ENCODE measurements at places on chromosomes 7 and 10.

DNA sequence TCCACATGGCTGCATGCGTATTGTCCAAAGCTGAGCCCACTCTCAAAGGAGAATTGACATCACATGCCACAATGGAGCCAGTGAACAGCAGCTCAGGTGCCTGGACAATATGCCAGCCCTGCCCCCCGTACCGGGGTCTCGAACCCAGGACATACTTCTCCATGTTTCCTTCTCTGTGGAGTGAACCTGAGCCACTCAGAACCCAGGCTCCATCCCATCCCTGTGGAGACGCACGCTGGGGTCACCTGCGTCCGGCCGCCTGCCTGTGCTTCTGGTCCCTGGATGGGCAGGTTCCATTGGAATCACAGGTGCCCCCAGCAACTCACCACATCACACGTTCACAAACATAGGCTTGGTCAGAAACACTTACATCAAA, 229.8 kb downstream of the DNAJB6 start:
- no peak for DNase-seq

DNA sequence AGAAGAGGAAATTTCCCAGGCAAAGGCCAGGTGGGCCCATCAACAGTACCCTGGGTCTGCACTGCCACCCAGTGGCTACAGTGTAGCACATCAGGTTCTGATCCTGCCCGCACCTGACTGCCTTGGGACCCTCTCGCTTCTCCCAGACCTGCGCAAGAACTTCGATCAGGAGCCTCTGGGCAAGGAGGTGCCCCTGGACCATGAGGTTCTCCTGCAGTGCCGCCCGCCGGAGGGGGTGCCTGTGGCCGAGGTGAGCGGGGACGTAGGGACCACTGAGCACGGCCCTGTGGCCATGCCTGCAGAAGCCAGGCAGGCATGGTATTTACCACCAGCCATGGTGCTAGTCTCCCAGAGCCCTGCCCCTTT, 33.9 kb upstream of the SLC29A3 start:
- DNase-seq = peak; percentile 60

- no peak for DNase-seq
These were observed 10.3 kb downstream of the MNX1 start for GRCh38 chr7:156999958-157000726.

DNA sequence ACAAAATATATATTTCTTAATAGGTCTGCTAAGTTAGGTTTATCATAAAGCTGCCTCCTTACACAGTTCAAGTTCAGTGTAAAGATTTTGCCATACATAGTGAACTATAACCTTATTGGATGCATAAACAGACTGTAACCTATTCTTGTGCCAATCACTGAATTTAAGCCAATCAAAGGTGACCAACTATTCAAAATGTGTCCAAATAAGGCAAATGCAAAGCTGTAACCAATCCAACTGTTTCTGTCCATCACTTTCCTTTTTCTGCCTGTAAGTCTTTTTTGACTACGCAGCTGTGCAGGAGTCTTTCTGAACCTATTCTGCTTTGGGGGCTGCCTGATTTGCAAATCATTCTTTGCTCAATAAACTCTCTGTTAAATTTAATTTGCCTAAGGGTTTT, 11.6 kb upstream of the DNMBP start:
- no peak for DNase-seq

- peak; percentile 62 for DNase-seq
These were observed 91.9 kb upstream of the JAZF1 start for GRCh38 chr7:28272461-28272877.

DNA sequence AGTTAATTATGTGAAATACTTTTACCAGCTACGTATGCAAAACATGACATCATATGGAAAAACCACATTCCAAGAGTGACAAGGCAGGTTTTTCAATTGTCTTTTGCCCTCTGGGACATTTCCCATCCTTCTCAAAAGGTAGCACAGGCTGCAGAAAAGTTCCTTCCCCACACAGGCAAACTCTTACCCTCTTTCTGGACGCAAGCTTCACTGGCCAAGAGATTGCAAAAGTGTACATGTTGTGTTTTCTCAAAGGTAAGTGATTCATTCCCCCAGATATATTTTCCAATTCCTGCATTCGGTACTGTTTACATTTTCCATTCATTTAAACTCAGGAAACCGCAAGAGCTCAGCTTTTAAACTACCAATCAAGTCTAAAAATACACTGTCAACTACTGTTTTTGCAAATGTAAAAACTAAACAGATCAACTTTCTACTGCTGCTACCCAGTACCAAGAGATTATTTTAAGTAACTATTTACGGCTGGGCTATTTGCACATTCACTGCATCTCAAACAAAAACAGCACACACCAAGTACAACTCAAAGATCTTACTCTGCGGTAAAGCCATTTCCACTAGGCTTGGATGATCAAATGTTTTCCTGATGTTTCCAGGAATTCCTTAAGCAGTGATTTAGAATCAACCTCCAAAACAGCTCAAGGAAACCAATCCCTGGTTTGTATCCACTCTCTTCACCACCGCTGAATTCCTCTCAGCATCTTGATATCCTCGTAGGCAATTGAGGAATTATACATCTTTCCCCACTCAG, 233.6 kb upstream of the CCDC6 start:
- no peak for DNase-seq

- DNase-seq = no peak
These were observed at the start of gene SFTPA2 for GRCh38 chr10:79560160-79560709. Gene SFTPA2 (minus strand): TSS chr10:79560407. CDS start chr10:79559483, 924 bp downstream.

- DNase-seq = no peak
These were observed 260.5 kb downstream of the GPAM start for GRCh38 chr10:111923032-111923431.

- DNase-seq = no peak
These were observed 14.3 kb upstream of the NOM1 start for GRCh38 chr7:156935250-156935649.

DNA sequence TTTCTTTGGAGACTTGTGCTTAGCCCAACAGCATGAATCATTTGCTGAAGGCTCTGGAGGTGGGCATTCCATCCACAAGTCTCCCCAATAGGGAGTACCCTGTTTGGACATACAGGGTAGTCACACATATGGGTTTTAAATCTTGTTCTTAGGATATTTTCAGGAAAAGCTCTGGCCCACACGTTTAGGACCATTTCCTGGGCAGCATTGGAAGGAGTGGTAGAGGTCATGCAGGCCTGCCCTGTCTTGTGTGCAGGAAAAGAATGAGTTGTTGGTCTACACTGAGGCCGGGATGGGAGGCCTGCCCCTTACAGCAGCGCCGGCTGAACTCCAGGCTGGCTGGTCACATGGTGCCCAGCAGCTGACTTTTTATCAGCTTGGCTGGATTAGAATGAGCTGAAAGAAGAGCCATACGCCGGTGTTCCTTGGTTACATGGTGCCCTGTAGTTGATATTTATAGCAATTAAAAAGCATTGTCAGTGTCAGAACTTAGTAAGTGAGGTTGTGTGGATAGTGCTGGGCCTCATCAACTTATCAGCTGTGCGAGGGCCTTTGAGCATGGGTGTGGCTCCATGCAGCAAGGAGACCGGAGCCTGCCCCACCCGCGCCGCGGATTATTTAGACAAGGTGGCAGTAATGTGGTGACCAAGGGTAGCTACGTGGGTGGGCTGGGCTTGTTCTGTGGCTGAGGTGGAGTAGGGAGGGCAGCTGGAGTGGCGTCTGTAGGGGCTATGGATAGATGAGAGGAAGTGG, 28.6 kb downstream of the OGDH start:
- no peak for DNase-seq

DNA sequence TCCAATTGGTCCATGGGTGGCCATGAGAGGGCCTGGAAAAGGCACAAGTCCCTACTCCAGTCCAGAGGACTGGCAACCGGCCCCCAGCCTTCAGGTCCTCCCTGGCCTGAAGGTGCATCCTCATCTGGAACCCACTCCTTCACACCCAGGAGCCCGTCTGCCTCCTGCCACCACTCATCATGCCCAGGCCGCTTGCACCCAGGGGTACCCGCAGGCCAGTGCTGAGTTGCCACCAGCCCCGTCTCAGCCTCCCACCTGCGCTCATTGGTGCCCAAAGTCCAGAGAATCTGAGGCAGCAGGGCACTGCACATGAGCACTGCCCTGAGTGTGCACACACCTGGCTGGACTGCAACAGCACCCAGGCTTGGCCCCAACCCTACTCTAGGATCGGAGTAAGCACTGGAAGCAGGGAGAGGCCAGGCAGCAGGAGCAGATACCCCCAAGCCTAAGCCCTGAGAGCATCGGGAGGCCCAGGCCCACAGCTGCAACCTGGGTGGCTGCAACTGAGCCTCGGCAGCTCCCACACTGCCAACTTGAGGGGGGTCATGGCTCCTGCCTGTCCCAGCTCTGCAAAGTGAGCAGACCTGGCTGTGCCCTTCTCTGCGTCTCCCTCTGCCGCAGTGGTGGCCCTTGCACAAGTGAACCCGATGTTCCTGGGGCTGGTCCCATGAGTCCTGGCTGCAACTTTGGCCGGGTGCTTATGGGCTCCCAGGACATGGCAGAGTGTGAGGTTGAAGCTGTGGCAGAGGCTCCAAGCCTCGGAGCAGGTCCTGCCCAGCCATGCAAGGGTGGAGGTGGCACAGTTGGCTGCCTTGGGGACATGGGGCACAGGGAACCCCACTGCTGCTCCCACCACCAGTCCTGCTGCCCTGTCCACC, 44.3 kb downstream of the TCERG1L start:
- no peak for DNase-seq

- DNase-seq = no peak
These were observed 76.1 kb downstream of the ADD3 start for GRCh38 chr10:110083884-110084283.

DNA sequence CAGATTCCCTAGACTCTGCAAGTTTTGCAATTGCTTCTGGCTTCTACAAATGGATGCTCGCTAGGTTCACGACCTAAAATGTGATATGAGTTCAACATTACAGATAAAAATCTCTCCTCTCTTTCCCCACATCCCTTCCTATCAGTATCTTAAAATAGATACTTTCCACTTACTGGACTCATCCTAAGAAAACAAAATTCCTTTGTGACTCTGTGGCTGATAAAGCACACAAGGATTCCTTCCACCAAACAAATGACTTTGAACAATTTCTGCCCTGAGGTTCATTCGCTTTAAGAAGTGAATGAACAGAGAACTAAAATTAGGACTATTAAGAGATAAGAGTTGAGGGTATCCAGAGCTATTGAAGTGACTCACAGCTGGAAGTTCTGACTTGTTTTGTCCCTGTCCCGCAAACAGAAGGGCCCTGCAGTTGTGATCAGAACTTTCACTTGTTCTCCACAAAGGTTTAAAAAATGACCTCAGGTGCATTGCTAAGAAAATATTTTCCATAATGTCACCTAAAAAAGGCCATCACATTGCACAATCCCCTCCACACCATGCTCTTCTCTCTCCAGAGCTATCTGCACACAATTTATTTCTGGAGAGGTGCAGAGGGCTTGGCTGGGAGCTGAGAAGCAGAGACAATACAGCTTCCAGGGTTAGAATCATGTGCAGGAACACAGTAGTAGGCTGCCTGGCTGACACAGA, 96.1 kb downstream of the PIP4K2A start:
- no peak for DNase-seq

GRCh38 chr7:131026297-131027000, 292.4 kb upstream of the KLF14 start:
- DNase-seq = no peak

- DNase-seq = no peak
These were observed 4.1 kb upstream of the RNF148 start for GRCh38 chr7:122706836-122707235.

DNA sequence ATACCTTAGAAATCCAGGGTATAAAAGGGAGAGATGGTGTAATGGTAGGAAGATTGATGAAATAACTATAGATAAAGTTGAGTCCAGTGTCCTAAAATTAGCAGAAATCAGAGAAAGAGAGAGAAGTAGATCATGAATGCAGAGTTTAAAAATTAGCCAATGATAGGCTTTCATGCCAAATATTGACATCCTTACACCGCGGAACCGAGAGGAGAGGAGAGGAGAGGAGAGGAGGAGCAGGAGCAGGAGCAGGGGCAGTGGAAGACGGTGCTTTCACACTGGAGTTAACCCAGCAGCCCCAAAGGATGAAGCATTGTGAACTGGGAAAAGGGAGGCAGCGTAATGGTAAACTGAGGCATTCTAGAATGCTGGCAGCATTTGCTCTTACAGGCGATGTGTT, 34.2 kb upstream of the LAMB4 start:
- DNase-seq = no peak

DNA sequence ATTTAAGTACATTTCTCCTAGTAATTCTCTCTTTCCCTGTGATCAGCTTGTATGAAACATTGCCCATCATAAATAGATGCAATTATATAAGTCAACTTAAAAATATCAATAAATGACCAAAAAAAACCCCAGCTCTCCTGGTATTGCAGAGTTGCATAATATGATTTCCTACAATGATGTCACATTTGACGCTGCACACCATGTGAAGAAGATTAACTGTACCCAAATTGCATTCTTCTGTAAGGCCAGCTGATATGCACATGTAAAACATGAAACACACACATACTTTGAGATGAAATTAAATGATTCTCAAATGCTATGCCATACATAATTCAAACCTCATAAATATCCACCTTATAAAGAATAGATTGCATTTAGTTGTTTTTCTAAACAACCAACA, 115.5 kb downstream of the AGMO start:
- no peak for DNase-seq

DNA sequence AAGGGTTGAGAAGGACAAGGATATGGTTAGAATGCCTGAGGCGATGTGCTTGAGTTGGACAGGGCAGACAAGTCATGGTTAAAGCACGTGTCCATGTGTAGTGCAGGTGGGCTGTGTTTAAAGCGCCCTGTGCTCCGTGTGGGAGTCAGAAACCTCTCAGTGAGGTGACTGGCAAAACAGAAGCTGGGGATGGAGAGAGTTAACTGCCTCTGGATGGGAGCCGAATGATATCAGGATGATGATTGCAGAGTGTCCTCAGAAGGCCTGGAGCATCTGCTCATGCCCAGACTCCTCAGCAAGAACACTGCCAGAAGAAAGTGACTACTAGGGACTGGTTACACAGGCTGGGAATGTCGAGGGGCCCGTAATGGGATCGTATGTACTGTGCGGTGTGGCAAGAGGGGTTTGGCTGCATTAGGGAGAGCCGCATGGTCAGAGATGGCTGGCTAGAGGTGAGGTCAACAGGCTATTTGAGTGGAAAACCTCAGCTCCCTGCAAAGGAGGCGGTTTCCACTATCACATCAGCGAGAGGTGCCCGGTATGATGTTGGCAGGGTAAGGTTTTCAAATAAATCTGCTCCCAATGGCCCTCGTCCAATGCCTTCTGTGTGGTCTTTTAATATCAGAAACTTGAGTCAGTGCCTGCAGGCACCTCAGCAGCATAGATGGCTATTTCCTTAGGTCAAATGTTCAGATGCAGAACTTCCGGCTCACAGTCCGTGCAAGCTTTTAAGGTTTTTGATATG, 26.1 kb upstream of the MRC1 start:
- DNase-seq = no peak

GRCh38 chr7:115113776-115114175, 191.9 kb downstream of the MDFIC start:
- DNase-seq = no peak

- DNase-seq = no peak
These were observed 40.5 kb upstream of the RABGEF1 start for GRCh38 chr7:66699998-66700397.

GRCh38 chr7:105487579-105488571, 34.2 kb downstream of the PUS7 start:
- peak; percentile 26 for DNase-seq

- no peak for DNase-seq
These were observed 86.5 kb upstream of the CXCL12 start for GRCh38 chr10:44471410-44471809.

Measured in germinal center (tissue), 1 donor.